ENCODE measurements at places on chromosomes 5 and 9.

DNA sequence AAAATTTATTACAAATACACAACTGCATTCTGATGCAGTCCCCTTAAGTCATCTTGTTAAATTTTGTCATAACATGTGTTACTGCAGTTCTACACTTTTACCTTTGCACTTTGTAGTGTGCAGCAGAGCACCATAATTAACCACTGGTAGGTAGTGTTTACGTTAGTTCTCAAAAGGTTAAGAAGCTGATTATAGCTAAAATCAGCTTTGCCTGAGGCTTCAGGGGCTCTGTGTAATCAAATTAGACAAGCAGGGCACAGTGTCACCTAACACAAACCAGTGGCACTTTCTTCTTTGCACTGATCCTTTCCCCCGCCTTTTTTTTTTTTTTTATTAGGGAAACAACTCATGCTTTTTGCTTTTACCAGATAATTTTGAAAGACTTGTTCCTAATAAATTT is 26.1 kb downstream of the POU5F2 start:
- DNase-seq: no peak

GRCh38 chr9:98810102-98810842 is 2.8 kb downstream of the GALNT12 start:
- DNase-seq: no peak

DNA sequence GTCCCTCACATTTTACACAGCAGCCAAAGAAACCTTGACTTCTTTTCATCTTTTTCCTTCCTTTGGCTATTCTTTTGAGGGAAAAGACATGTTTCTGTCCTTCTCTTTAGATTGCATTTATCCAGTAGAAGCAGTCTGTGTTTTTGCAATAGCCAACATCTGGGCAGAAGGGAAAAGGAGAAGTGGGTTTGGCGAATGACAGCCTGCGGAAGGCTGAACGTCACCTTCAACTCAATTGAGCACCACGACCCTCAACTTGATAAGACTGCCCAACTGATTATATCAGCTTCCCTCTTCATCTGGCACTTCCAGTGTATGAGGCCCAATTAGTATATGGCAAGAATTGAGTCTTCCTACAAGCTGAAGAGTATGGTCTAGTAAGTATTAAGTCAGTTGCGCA is 1997.6 kb upstream of the WWC1 start:
- DNase-seq: no peak

- DNase-seq: no peak
These were observed 6.6 kb downstream of the SLC46A2 start for GRCh38 chr9:112884101-112884500.

GRCh38 chr5:34854459-34855174 is 15.7 kb downstream of the TTC23L start:
- no peak for DNase-seq

DNA sequence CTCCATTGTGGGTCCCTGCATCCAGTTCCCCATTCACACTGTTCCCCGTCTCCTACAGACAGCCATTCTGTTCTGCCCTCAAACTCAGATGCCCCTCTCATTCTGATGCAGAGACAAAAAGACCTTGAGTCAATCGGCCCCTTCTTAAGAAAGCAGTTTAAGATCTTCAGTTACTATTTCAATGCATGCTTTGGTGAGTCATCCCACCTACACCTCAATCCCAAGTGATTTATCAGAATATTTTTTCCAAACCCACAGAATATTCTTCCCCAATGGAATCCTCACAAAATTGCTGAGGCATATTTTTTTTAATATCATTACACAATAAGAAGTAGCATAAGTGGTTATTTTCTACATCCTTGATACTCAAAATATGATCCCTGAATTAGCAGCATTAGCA is 92.4 kb upstream of the SLC1A1 start:
- DNase-seq: no peak

DNA sequence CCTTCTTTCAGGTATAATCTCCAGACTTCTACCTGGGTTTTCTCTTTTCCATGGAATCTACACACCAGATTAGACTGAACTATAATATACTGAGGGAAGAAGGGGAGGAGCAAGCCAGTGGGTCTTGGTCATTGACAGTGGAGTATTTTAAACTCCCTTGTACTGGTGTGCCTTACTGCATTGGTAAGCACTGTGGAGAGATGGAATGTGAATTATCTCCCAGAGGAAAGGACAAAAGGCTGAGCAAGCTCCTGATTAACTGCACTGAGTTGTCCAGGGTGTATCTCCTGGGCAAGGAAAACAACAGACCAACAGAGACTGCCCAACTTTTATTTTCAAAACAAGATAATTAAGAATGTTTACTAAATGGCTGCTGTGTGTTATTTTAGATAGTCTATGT is 29.8 kb upstream of the SLCO6A1 start:
- no peak for DNase-seq

- DNase-seq: no peak
These were observed 52.3 kb downstream of the RGS3 start for GRCh38 chr9:113515862-113516261.

DNA sequence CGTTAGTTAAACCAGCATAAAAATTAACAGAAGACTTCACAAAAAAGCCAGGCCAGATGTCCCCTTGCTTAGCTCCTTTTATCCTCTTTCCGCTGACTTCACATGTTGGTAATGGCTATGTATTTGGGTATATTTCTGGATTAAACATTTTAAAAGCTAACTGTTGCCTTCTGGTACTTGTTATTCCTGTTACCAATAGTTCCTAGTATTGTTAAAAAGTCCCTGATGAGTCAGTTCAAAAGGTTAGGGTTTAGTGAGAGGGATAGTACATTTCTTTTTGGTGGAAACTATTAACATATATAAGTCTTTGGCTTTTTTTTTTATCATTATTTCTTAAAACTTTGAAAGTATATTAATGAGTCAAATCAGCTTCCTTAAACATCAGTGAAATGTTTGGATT is 103.2 kb upstream of the ELL2 start:
- DNase-seq: no peak

GRCh38 chr9:1794547-1795270 is 220.4 kb upstream of the SMARCA2 start:
- DNase-seq: no peak

DNA sequence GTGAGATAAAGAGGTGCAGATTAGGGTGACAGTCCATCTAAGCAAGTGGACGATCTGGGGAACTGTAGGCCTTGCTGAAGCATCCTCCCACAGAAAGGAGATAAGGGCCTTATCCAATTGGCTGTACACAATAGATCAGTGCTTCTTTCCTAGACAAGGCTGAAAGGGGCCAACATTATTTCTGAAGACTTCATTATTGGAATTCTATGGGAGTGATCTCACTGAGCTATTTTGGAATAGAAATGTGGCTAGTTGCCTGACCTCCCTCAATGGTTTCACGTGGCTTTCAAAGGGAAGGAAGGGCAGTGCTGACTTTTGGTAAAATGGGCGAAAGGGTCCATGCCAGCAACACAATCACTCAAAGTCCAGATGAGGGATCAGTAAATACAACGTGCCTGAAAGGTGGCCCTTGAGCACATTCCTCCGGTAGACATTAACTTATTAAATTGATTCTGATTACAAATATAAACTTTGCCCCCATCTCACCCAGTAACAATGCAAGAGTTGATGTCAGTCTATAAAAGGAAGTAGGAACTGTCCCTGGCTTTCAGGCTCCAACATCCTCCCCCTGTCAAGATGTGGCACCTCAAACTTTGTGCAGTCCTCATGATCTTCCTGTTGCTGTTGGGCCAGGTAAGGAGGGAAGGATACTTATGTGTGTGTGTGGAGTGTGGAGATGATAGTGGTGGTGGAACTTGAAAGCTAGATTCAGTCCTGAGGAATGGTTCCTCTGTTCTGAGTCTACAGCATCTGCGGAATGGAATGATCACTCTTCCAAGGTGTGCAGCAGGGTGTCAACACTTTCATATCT is at the start of gene LEAP2:
TSS of gene LEAP2 (plus strand) at position 550 of the 811 bp plus-strand sequence. CDS start at position 577, 27 bp downstream.
- DNase-seq: no peak
